Camera-type eye (tissue), 1 donor: ENCODE measurements at places on chromosomes 5 and 9. TPM values are rescaled to one million over a fixed set of nuclear protein-coding genes. Genes with fewer than 3 reads are reported as not detected.

The SHC3 gene
- 4.4 TPM for total RNA-seq

The NOTCH1 gene
- 156 TPM for total RNA-seq

The THOC3 gene
- 51.3 TPM for total RNA-seq

The PCDHB2 gene
- 8.3 TPM for total RNA-seq

The RARS1 gene
- total RNA-seq, result 159 TPM

The CCDC192 gene
- total RNA-seq, result not detected

The VAV2 gene
- total RNA-seq, result 21.4 TPM

The FOXD4L6 gene
- total RNA-seq, result not detected

The STC2 gene
- 48.9 TPM for total RNA-seq

The RGS3 gene
- 40.4 TPM for total RNA-seq

The HTR4 gene
- total RNA-seq, result 0.27 TPM

The CDC14B gene
- total RNA-seq, result 38.2 TPM

The NTRK2 gene
- 70.8 TPM for total RNA-seq

The LCN10 gene
- total RNA-seq, result 1.4 TPM

The LRRTM2 gene
- total RNA-seq, result 124 TPM

The APBA1 gene
- total RNA-seq, result 24.6 TPM

The SHISAL2B gene
- total RNA-seq, result not detected

The NLN gene
- 25.9 TPM for total RNA-seq

The OR1Q1 gene
- not detected for total RNA-seq

The UBE2R2 gene
- 36.7 TPM for total RNA-seq

The BTNL3 gene
- not detected for total RNA-seq

The ANKRD34B gene
- not detected for total RNA-seq

The PDE6A gene
- 0.88 TPM for total RNA-seq

The ORM2 gene
- not detected for total RNA-seq

The PCDHGA12 gene
- total RNA-seq, result 12.6 TPM

The PRLR gene
- total RNA-seq, result 1.9 TPM

The TICAM2 gene
- total RNA-seq, result 2.4 TPM

The KIF4B gene
- total RNA-seq, result 0.33 TPM

The TIMD4 gene
- total RNA-seq, result not detected

The FOXE1 gene
- total RNA-seq, result not detected

The RAI14 gene
- total RNA-seq, result 60.7 TPM

The LCN15 gene
- not detected for total RNA-seq

The CFAP77 gene
- total RNA-seq, result 0.66 TPM

The LMBRD2 gene
- total RNA-seq, result 27.5 TPM

The ACSL6 gene
- total RNA-seq, result 73.4 TPM

The DMRT3 gene
- total RNA-seq, result 0.22 TPM

The GDNF gene
- 0.49 TPM for total RNA-seq

The GFI1B gene
- total RNA-seq, result 1.4 TPM

The PPP1R26 gene
- 32.5 TPM for total RNA-seq
